ENCODE measurements at places on chromosomes 2 and 18.
A peak's percentile ranks its signal among the peaks of the same experiment; 100 is the strongest.

GRCh38 chr18:7789856-7790552, 222.9 kb downstream of the PTPRM start:
- no peak for DNase-seq

DNA sequence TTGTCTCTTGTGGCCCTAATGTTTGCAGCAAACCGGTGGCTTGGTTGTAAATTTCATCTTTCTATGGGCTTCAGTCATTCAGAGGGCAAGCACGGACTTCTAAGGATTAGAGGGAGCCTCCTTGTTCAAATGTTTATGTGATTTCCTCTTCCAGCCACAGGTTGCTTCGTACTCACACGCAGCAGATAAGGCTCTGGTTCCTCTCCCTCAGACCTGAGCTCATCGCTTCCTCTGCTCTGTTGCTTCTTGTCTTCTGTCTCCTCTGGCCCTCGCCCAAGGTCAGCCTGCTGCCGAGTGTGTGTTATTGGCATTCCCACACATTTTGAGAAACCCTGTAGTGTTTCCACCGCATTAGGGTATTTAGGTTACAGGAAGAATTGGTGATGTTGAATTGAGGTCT, 44.0 kb downstream of the MYL12B start:
- no peak for DNase-seq

DNA sequence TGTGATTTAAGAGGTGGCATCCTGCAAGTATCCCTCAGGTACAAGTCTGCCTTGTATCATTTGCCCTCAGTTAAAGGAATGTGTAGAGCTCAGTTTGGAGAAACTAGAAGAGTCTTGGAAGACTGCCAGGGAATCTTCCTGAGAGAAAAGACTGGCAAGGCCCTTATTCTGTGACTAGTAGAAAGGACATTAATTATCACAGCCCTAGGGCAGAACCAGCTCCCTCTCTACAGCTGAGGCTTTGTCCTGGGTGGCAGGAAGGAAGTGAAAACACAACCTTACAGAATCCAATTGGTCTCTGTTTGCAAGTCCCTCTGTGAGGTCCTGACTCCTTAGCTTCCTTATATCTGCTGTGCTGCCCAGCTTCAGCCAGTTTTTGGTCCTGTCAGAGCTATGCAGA, 385.9 kb upstream of the CYRIA start:
- DNase-seq: no peak

DNA sequence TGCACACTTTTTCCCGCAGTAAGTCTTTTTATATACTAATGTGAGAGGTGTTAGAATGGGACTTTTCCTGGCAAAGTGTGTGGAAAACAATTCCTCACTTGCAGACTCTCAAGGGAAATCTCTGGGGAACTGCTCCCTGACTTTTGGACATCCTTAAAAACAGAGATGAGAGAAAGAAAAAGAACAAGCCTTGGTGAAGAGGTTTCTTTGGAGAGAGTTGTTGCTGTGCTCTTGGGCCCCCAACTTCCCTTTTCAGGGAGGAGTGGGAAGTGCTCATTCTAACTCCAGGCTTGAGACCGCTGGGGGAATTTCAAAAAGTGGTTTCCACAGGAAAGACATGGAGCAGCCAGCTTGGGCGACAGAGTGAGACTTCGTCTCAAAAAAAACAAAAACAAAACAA, 142.6 kb upstream of the SPRED2 start:
- DNase-seq: no peak

DNA sequence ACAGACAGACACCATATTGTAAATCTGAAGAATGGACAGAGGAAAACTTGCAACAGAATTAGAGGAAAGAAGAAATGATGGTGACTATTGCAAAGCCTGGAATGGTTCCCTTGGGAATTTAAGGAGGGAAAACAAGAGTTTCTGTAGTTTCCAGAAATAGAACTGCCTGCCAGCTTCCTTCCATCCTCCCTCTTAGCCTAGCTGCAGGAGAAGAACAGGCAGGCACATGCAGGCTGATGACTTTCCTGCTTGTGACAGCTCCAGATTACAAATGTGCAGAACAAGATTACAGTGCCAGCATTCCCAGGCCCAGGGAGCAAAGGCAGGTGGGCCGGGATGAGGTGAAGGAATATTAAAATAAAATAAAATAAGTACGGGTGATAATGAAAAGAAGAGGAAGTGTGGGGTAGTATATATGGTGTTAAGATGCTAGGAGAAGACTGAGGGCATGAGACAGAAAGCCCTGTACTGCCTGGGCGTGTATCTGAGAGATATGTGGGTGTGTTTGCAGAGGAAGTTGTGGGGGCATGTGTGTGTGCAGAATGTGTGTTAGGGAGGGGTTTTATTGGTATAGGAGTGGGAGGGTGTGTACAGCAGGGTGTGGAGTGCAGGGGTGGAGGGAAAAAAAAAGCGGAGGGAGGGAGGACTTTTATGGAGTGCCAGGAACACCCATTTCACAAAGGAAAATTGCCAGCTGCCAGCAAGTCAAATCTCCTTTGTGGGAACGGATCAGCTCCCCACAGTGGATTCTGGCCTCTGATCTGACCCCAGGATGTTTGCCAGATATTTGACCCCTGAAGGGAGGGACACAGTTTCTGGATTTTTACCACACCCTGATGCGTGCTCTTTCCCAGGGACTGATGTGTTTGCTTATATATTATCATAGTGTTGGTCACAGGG, 43.9 kb upstream of the NEMP2 start:
- peak; percentile 4 for DNase-seq

DNA sequence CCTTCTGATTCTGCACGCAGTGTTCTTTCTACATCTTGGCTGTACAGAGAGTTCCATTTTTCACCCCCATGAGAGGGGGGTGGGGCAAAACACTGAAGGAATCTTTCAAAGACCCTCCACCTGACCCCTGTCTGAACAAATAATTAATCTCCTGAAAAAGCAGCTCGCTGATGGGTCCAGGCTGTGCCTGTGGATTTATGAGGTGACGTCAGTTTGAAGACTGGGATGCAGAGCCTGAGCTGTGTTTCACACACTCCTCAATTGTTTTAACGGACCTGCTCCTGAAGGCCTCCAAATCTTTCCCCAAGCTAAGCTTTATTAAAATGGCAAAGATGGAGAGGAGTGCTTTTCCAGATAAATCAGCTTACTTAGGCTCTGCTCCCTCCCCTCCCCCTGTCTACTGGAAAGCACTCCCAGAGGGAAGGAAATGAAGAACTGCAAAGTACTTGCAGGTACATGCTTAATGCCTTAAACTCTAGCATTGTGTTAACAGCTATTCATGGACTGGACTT, 390.2 kb upstream of the TNP1 start:
- DNase-seq: no peak

GRCh38 chr2:160087854-160088745, 25.7 kb upstream of the PLA2R1 start:
- DNase-seq: no peak

DNA sequence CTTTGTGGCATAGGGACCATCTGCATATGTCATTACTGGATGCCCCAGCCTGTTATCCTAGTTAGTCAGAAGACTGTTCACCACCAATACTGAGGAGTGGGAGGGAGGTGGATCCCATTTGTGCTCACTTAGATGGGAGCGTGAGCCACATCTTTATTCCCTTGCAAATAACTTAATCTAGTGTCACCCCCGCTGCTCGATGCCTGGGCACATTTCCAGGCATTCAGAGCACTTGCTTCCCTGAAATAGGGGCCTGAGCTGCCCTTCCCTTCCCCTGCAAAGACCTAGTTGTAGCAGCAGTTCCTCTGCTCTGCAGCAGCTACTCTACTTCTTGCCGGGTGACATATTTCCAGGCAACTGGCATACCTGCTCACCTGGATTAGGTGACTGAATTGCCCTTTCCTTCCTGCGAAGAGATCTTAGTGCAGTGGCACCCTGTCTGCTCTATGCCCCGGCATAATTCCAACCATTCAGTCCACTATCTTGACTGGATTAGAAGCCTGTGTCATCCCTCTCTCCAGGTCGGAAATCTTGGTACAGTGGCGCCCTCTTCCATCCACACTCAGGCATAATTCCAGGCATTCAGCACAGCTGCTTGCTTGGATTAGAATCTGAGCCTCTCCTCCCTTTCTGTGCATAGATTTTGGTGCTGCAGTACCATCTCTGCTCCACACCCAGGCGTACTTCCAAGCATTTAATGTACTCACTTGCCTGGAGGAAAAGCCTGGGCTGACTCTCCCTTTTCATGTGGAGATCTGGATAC, 1389.1 kb upstream of the TMEFF2 start:
- no peak for DNase-seq

- no peak for DNase-seq
These were observed 153.3 kb upstream of the NDUFV2 start for GRCh38 chr18:8949206-8949605.

GRCh38 chr2:210224941-210225672, at the start of gene ACADL:
TSS of gene ACADL (minus strand) at chr2:210225447. CDS start at chr2:210225263, 184 bp downstream.
- peak; percentile 4 for DNase-seq

All from NCI-H1092 (cell line).